Suprapubic skin (tissue), 4 donors: ENCODE measurements at places on chromosomes 6 and 20. TPM values are rescaled to one million over a fixed set of nuclear protein-coding genes. Genes with fewer than 3 reads are reported as not detected.

- H3K27ac ChIP-seq = peak overlapping the region; percentile 85
- no peak overlapping the region for H3K4me3 ChIP-seq
- no peak for DNase-seq
- peaks cover 53% of the 10 kb centered on the region for H3K4me1 ChIP-seq
- H3K36me3 ChIP-seq = no peaks in the 10 kb centered on the region
- H3K27me3 ChIP-seq = no peaks in the 10 kb centered on the region
These were observed 113.3 kb downstream of the LY86 start for GRCh38 chr6:6701864-6702263.

DNA sequence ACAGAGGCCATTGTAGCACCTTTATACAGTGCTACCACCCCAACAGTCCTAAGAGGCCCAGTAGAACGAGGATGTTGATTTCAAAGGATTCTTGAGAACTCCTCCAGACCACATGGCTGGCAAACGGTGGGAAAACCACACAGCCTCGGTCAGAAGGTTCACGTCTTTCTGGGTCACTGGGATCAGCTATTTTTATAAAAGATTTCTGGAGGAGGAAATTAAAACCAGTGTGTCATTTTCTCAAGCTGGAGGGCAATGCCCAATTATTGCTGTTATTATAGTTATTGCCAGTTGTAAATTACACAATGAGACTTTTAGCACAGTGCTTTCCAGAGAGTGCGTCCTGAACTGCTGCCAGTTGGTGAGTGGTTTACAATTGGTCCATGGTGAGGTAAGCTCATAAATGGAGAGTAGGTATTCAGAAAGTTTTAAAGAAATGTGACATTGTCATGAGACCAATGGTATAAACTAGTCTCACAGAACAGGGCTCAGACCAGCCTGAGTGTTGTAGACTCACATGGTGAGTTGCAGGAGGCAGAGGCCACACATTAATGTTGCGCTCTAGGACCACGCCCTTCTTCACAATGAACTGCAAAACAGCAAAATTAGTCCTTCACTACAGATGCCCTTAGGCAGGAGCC is 8.4 kb upstream of the PPP1R14C start:
- no peaks in the 10 kb centered on the region for H3K36me3 ChIP-seq
- H3K4me1 ChIP-seq = peaks cover 8% of the 10 kb centered on the region
- no peak overlapping the region for H3K27ac ChIP-seq

GRCh38 chr20:51335329-51335841 is 207.1 kb downstream of the NFATC2 start:
- no peaks in the 10 kb centered on the region for H3K36me3 ChIP-seq
- no peak for DNase-seq
- H3K4me1 ChIP-seq = no peaks in the 10 kb centered on the region
- H3K27me3 ChIP-seq = no peaks in the 10 kb centered on the region
- H3K4me3 ChIP-seq = no peak overlapping the region

GRCh38 chr20:48015141-48015910 is 230.0 kb upstream of the SULF2 start:
- no peak overlapping the region for H3K4me3 ChIP-seq
- no peak for DNase-seq
- no peak overlapping the region for H3K27ac ChIP-seq
- peaks cover 13% of the 10 kb centered on the region for H3K27me3 ChIP-seq

DNA sequence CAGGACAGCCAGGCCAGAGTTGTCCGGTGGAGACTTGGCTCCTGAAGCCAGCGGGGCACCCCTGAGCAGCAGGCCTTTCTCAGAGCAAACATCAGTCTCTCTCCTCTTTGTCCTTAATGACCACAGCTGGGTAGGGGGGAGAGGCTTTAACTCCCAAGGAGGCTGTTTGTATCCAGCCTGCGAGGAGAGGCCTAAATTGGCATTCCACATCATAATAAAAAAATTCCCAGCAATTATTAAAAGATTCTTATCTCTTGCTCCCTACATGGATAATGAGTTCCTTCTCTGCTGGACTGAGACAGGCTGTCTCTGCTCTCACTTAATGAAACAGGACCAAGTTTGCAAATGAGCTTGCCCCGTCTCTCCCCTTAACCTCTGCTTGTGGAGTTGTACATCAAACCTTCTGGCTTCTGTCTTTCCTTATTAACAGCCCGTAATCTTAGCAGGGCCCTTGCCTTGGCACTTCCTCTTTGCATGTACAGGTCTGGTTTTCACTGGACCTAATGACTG is 838.2 kb downstream of the MAFB start:
- no peak overlapping the region for H3K27ac ChIP-seq
- no peak overlapping the region for H3K4me3 ChIP-seq
- H3K4me1 ChIP-seq = peaks cover 26% of the 10 kb centered on the region

The ADGRF5 gene
- 12.0 TPM for total RNA-seq

GRCh38 chr20:44478206-44478605 is 2.5 kb downstream of the TTPAL start:
- H3K27me3 ChIP-seq = no peaks in the 10 kb centered on the region
- H3K4me1 ChIP-seq = peaks cover 27% of the 10 kb centered on the region
- H3K4me3 ChIP-seq = no peak overlapping the region
- DNase-seq = no peak
- peaks cover 30% of the 10 kb centered on the region for H3K36me3 ChIP-seq
- H3K27ac ChIP-seq = no peak overlapping the region

DNA sequence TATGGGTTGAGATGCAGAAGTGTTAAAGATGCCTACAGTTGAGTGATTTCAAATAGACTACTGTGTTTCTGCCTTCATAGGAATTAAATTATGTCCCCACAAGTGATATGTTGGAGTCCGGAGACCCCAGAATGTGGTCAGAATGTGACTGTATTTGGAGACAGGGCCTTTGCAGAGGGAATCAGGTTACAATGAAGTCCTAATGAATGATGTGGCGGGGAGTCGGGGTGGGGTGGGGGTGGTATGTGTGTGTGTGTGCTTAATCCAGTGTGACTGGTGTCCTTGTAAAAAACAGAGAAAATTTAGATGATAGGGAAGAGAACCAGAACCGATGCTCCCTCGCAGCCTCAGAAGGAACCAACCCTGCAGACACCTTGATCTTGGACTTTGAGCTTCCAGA is 448.2 kb downstream of the QKI start:
- H3K36me3 ChIP-seq = no peaks in the 10 kb centered on the region
- no peak overlapping the region for H3K27ac ChIP-seq
- H3K27me3 ChIP-seq = peaks cover 4% of the 10 kb centered on the region
- no peaks in the 10 kb centered on the region for H3K4me1 ChIP-seq
- H3K4me3 ChIP-seq = no peak overlapping the region

DNA sequence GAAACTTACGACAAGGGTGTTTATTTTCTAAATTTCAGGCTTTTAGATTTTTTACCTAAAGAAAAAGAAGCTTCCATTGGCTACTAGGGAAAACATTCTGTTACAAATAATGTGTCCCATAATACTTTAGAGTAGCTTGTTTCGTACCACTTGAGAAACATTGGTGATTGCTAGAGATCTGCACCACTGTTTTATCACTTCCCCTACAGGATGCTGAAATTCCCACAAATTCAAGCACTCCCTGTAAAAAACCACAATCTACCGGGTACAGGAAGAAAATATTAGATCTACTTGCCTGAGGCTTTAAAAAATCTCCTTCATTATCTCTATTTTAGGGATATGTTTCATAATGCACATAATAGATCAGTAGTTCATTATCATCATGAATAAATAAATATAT is 29.9 kb downstream of the SEL1L2 start:
- no peaks in the 10 kb centered on the region for H3K27me3 ChIP-seq
- H3K4me3 ChIP-seq = no peak overlapping the region
- no peaks in the 10 kb centered on the region for H3K36me3 ChIP-seq
- no peak for DNase-seq

DNA sequence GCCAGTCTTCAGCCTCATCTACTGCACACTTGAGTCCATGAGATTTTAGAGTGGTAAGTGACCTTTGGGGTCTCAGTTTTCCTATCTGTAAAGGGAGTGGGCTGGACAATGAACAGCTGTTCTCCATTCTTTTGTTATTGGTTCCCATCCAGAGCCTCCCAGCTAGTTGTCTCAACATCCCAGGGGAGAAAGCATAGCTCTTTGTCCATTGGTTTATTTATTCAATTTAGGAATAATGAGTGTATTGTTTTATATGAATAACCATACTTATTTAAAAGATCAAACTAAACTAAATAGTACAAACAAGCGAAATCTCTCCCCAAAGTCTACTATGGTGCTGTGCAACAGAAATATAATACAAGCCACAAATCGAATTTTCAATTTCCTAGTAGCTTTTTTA is 13.7 kb downstream of the PIGT start:
- peaks cover 16% of the 10 kb centered on the region for H3K36me3 ChIP-seq
- no peak for DNase-seq
- no peak overlapping the region for H3K4me3 ChIP-seq

GRCh38 chr20:38818113-38819065 is 12.9 kb downstream of the PPP1R16B start:
- no peak overlapping the region for H3K27ac ChIP-seq
- no peak overlapping the region for H3K4me3 ChIP-seq
- DNase-seq = no peak
- no peaks in the 10 kb centered on the region for H3K36me3 ChIP-seq
- no peaks in the 10 kb centered on the region for H3K4me1 ChIP-seq

The SHLD1 gene
- total RNA-seq = 3.5 TPM

The NHLRC1 gene
- total RNA-seq = 7.1 TPM

DNA sequence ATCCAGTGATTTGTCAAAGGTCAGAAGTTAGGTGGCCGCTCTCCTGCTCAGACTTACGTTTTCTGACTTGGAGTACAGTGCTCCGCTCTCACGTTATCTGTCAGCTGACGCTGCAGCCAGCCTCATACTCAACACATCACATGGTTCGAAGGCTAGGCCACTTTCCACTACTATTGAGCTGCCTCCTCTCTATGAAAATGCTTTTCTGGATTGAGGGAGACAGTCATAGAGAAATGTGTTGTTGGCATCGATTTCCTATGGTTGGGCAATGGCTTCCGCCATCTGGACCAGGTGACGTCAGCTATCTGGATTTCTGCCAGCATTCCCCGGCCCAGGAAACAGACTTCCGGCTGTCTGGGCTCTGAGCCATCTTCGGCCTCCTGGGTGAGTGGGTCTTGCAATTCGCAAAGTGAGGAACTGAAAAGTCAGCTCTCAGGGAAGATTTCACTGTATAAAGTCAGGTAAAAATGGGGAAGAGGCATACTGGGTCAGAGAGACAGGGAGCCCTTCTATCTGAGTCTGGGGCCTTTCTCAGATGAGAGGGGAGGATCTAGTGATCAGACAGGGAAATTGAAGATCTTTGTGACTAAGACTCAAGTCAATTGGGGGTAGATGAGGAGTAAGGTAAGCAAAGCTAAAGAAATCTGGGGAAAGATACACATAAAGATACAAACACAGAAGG is 37.5 kb upstream of the IER3 start:
- peak; percentile 96 for DNase-seq
- H3K4me3 ChIP-seq = no peak overlapping the region
- H3K27me3 ChIP-seq = no peaks in the 10 kb centered on the region
- no peaks in the 10 kb centered on the region for H3K36me3 ChIP-seq

- no peaks in the 10 kb centered on the region for H3K4me1 ChIP-seq
- H3K27me3 ChIP-seq = no peaks in the 10 kb centered on the region
These were observed 120.1 kb upstream of the TCF21 start for GRCh38 chr6:133768656-133769295.

The SLC22A2 gene
- total RNA-seq = not detected

GRCh38 chr6:163994566-163994965 is 580.0 kb downstream of the QKI start:
- H3K27ac ChIP-seq = no peak overlapping the region
- H3K4me3 ChIP-seq = no peak overlapping the region
- no peaks in the 10 kb centered on the region for H3K36me3 ChIP-seq
- no peak for DNase-seq
- no peaks in the 10 kb centered on the region for H3K4me1 ChIP-seq
- no peaks in the 10 kb centered on the region for H3K27me3 ChIP-seq

The KIF13A gene
- 83.6 TPM for total RNA-seq

DNA sequence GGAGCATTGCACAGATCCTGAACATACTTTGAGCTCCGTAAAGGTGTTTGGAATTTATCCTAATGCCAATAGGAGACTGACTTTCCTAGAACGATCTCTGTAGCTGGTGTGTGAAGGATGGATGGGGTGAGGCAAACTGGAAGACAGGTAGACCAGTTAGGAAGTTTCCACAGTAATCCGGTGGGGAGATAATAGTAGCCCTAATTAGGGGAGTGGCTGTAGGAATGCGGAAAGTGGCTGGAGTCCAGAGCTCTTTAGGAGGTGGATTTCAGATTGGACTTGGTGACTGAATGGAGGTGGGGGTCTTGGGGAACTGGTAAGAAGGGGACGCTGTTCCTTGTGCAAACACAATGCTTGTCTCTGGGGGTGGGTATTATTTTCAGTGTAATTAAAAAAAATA is 146.3 kb downstream of the SOX4 start:
- no peaks in the 10 kb centered on the region for H3K4me1 ChIP-seq
- H3K27ac ChIP-seq = no peak overlapping the region
- H3K36me3 ChIP-seq = no peaks in the 10 kb centered on the region
- no peak for DNase-seq

GRCh38 chr20:46087161-46087560 is 2.6 kb downstream of the NCOA5 start:
- no peaks in the 10 kb centered on the region for H3K36me3 ChIP-seq
- H3K27ac ChIP-seq = no peak overlapping the region
- no peaks in the 10 kb centered on the region for H3K27me3 ChIP-seq

- DNase-seq = no peak
- H3K4me3 ChIP-seq = no peak overlapping the region
- H3K27me3 ChIP-seq = no peaks in the 10 kb centered on the region
- H3K4me1 ChIP-seq = peaks cover 13% of the 10 kb centered on the region
These were observed 56.5 kb downstream of the RPRD1B start for GRCh38 chr20:38090061-38090460.

- no peak for DNase-seq
- no peaks in the 10 kb centered on the region for H3K36me3 ChIP-seq
- H3K27me3 ChIP-seq = no peaks in the 10 kb centered on the region
- no peak overlapping the region for H3K27ac ChIP-seq
- no peak overlapping the region for H3K4me3 ChIP-seq
- no peaks in the 10 kb centered on the region for H3K4me1 ChIP-seq
These were observed 448.7 kb upstream of the JARID2 start for GRCh38 chr6:14796974-14797762.

- no peak for DNase-seq
- no peaks in the 10 kb centered on the region for H3K36me3 ChIP-seq
- no peaks in the 10 kb centered on the region for H3K27me3 ChIP-seq
- peaks cover 58% of the 10 kb centered on the region for H3K4me1 ChIP-seq
- peak overlapping the region; percentile 99 for H3K27ac ChIP-seq
These were observed 4.0 kb downstream of the ARID1B start for GRCh38 chr6:156780962-156781853.
